EL (cell line): ENCODE measurements at places on chromosomes 7 and 10.
A peak's percentile ranks its signal among the peaks of the same experiment; 100 is the strongest.

GRCh38 chr10:59892697-59893096, 13.7 kb downstream of the CCDC6 start:
- DNase-seq: no peak

DNA sequence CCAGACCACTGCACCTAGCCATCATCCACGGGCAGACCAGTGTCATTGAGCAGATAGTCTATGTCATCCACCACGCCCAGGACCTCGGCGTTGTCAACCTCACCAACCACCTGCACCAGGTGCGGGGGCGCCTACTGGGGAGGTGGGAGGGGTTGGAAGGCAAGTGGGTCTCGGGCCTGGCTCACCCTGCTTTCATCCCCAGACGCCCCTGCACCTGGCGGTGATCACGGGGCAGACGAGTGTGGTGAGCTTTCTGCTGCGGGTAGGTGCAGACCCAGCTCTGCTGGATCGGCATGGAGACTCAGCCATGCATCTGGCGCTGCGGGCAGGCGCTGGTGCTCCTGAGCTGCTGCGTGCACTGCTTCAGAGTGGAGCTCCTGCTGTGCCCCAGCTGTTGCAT, 4.6 kb downstream of the NFKB2 start:
- no peak for DNase-seq

- DNase-seq: no peak
Observed at GRCh38 chr10:31384589-31384949, 65.6 kb downstream of the ZEB1 start.

GRCh38 chr10:26219676-26220075, 3.1 kb downstream of the GAD2 start:
- DNase-seq: no peak

DNA sequence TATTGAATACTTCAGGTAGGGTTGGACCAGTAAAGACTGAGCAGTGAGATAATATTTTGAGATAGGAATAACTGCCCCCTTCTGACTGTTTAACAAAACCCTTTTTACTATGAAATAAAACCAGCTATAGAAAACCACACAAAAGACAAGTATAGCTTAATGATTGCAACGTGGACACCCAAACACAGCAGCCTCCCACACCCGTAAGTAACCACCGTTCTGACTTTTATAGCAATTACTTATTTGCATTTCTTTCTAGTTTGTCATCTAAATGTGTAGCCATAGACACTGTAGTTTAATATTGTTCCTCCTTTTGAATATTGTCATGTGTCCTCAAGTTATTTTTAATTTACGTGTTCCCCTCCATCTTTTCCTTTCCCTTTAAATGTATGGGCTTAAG, 42.9 kb upstream of the SYPL1 start:
- no peak for DNase-seq

- peak; percentile 94 for DNase-seq
Observed at GRCh38 chr10:119113751-119114732, 10.1 kb downstream of the DENND10 start.

DNA sequence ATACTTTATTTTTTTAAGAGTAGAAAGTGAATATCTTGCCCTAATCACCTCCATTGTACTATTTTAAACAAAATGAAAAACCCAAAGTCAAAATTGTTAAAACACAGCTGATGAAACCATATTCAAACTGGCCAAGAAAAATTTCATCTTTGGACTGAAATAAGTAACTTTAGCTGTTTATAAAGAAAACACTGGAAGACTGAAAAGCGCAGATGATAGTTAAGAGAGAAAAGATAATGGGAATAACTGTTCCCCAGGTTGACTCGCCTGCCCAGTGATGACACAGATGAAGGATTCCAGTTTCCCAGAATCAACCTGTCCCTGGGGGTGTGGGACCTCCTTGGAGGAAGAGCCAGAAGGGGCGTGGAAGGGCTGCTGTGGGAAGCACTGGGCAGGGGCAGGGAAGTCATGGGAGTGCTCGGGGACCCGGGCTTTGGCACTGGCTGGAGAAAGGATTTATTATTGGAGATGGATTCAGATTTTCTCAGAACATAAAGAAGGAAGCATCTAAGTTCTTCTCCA, 43.1 kb downstream of the DENND2A start:
- no peak for DNase-seq

GRCh38 chr7:33186192-33186591, 56.8 kb downstream of the BBS9 start:
- peak; percentile 45 for DNase-seq

DNA sequence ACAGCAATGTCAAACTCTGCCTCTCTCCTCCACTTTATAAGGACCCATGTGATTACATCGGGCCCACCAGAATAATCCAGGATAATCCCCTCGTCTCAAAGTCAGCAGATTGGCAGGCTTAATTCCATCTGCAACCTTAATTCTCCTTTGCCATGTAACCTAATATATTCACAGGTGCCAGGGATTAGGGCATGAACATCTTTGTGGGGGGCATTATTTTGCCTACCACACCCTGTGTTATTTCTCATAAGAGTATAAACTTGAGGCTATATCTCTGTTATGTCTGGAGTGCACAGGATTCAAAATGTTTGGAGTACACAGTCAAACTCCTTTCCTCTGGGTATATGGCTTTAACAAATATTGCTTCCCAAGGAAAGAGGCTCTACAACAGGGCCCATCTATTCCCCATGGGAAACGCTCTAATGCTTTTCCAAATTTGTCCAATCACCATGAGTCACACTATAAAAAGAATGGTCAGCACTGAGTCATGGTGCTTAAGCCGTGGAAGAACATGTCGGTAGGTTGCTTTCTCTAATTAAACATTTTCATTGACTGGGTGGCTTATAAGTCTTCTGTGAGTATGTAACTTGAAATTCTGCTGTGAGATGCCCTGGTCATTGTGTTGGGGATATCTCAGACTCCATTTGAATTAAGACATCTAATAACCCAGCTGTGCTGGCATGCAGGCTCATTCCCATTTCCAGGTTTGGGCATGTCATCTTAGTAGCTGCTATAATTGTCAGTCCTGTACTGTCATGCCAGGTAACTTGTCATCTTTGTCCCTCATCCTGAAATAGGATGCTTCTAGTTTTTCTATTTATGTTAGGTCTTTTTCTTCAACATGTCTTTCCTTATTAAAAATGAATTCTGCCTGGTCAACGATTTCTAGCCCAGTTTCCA, 11.5 kb upstream of the AKR1B10 start:
- DNase-seq: peak; percentile 88

GRCh38 chr7:30934225-30934624, 22.6 kb downstream of the AQP1 start:
- no peak for DNase-seq

GRCh38 chr10:102435529-102436233, 3.3 kb upstream of the CUEDC2 start:
- peak; percentile 20 for DNase-seq

DNA sequence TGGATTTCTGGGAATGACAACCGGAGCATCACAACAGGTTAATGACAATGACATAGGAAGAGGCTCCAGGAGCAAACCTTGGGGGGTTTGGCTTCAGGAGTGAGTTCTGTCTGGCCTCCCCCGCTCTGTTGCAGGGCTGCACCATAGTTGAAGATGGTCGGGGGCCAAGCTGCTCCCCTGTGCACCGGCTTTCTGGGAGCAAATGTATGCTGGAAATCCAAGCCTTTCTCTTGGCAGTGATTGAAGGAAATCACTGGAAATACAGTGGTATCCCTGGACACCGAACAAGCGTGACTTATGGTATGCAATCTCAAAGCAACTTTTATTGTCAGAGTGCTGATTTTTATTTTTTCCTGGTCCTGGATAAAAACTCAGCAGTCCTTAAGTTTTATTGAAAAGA, 251.9 kb upstream of the ZNF32 start:
- no peak for DNase-seq

GRCh38 chr7:158829021-158829341, 328 bp downstream of the ESYT2 start:
- peak; percentile 77 for DNase-seq

DNA sequence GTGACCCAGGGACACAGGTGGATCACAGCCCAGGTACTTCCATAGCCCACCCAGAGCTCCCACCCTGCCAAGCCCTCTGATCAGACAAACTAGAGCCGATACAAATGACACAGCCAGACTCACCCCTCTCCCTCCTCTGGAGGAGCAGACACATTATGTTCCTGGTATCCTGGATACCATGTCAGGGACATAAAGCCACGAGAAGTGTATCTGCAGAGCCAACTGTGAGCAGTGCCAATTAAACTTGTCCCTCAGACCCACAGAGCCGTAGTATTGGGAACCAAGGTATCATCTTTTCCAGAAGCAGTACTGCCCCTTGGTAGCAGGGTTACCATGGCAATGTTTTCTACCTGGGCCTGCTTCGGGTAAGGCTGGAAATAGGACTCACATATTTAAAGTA, 47.3 kb upstream of the CPXM2 start:
- DNase-seq: no peak

DNA sequence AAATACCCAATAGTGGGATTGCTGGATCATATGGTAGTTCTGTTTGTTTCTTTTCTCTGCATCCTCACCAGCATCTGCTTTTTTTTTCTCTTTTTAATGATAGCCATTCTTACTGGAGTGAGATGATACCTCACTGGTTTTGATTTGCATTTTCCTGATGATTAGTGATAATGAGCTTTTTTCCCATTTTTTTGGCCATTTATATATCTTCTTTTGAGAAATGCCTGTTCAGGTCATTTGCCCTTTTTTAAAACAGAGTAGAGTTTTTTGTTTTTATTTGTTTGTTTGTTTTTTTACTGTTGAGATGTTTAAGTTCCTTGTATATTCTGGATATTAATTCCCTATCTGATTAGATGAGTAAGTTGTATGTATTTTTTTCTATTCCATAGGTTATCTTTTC, 205.8 kb upstream of the KAT6B start:
- DNase-seq: no peak

DNA sequence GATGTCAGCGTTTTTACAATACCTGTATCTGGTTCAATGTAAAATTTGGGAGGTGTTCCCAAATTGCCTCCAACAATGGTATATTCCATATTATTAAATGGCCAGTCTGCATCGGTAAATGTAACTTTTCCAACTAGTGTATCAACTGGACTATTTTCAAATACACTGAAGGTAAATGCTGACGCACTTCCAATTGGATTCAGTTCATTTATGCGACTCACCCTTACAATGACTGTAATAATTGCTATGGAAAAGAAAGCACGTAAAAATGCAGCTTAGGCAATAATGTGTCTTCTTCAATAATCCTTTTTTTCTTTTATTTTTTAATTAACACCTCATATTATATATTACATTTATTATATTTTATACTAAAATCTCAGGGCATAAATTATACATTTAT, 209.1 kb downstream of the HGF start:
- DNase-seq: no peak

DNA sequence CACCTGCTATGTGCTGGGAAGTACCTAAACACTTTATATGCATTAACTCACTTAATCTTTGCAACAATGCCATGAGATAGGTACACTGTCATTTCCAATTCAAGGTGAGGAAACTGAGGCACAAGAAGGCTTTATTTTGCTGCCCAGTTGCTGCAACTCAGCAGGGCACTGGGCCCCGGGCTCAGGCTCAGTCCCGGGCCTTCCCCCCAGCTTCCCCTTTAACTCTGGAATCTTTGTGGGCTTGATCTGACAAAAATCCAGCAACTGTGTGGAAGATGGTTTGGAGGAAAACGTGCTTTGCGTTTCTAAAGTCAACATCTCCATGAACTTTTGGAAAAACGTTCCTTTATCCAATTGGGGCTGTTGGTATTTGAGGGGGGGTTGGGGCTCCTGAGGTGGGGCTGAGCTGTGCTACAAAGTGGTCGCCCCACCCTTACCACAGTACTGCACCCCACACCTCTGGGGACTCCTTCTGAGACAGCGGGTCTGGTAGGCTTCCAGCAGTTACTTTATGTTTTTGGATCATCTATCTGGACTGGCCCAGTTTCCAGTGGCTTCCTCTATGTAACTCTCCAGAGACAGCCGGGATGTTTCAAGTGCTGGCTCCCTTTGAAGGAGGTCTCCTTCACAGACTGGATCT, 40.5 kb upstream of the CAMK1D start:
- DNase-seq: no peak

DNA sequence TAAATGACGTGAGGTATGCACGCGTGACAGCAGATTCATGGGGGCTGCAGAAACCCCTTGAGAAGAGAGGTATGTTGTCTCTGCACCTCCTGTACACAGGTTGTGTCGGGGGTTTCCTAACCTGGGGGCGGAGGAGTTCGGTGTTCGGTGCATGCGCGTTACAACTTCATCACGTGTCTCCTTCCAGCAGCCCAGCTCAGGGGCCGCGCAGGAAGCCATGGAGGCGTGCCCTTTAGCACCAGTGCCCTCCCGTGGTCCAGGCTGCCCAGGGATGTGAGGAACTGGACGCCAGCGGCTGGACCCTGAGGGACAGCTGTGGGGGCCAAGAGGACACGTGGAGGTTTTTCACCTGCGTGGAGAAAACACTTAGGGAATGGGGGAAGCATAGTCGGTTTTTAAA, 186.4 kb downstream of the EBF3 start:
- no peak for DNase-seq

DNA sequence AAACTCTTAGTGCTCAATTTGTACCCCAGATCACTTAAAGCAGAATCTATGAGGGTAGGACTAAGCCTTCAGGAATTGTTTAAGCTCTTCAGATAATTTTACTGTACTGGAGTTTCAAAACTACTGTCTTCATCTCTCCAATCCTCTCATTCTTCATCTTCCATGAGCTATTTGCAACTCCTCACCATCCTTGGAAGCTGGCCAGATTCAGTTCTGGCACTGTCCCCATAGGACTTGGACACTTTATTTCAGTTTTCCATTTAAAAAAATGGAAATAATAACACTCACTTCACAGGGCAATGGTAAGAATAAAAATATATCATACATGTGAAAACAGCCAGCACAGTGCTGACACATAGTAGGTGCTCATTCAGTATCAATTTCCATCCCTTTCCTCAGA, 74.6 kb downstream of the PPP1R17 start:
- no peak for DNase-seq

- no peak for DNase-seq
Observed at GRCh38 chr7:135326636-135327280, 93.1 kb downstream of the STRA8 start.

DNA sequence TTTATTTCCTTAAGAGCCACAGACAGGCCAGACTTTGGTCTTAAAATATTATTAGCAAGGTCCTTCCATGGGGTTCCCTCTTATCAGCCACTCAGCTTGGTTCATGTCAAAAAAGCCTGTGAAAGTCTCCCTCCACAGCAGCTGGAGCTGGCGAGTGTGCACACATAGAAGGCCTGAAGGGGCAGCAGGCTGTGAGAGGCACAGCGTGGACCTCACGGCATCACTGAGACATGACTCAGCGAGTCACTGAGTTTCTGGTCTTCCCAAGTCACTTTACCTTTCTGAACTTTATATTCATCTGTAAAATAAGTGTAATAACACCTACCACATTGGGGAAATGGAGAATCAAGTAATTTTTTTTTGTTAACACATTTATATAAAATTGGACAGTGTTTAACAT, 8.7 kb downstream of the TAF3 start:
- DNase-seq: peak; percentile 63

- DNase-seq: peak; percentile 6
Observed at GRCh38 chr7:139494835-139495579, 11.5 kb upstream of the KLRG2 start.
